ENCODE measurements at places on chromosomes 11 and 22. TPM values are rescaled to one million over a fixed set of nuclear protein-coding genes. Genes with fewer than 3 reads are reported as not detected.

SERPING1 gene
- total RNA-seq = not detected

DNA sequence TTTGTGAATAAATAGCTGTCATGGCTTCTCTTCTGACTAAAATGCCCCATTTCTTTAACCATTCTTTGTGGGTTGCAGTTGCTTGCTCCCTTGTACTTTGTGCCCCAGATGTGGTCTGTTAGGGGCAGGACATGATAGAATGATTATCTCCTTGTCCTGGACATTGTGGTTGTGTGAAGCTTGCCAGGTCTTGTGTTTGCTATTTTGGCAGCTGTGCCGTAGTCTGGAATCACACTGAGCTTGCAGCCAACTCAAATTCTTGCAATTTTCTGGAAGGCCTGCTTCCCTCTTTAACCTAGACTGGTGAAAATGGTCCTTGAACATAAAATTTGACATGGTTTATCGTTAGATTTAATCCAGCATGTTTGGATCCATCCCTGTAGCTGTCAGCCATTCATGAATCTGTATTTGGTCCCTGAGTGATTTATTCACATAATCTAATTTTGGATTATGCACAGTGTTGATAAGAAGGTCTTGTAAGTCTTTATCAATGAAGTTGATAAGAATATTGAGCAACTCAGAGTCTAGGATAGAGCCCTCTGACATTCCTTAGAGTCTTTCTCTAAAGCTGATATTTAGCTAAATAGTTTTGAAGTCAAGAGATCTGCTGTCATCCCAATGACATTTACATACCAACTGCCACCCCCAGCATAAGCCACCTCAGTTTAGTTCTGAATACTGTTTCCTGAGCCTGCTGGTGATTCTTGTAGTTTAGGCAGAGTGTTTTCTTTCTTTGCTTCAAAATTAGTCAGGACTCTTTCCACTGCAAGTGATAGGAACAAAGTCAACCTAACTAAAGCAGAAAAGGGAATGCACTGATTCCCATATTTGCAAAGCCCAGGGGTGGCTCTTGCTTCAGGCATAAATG is 9.8 kb downstream of the SPON1 start:
- H3K4me3 ChIP-seq = no peak overlapping the region
- DNase-seq = no peak
- peaks cover 7% of the 10 kb centered on the region for H3K27me3 ChIP-seq
- no peaks in the 10 kb centered on the region for H3K4me1 ChIP-seq

METTL15 gene
- total RNA-seq = 22.8 TPM

- H3K27ac ChIP-seq = peak overlapping the region; percentile 37
- no peaks in the 10 kb centered on the region for H3K36me3 ChIP-seq
- peak overlapping the region; percentile 33 for H3K4me3 ChIP-seq
- H3K27me3 ChIP-seq = no peaks in the 10 kb centered on the region
These were observed 26.4 kb downstream of the YWHAH start for GRCh38 chr22:31970490-31971444.

KDM4D gene
- total RNA-seq = 0.44 TPM

KRTAP5-11 gene
- not detected for total RNA-seq

DNA sequence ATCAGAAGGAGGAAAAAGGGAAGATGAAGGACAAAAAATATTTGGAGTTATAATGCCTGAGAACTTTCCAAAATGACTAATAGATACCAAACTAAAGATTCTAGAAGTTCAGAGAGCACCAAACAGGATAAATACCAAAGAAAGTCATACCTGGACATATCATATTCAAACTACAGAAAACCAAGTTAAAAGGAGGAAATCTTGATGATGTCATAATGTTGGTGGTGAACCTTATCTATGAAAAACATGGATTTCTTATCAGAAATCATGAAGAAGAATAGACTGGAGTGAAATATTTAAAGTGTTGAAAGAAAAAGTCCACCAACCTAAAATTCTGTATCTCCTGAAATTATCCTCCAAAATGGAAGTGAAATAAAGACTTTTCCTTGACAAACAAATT is 389.2 kb downstream of the JRKL start:
- no peaks in the 10 kb centered on the region for H3K36me3 ChIP-seq
- H3K4me1 ChIP-seq = no peaks in the 10 kb centered on the region
- H3K27me3 ChIP-seq = no peaks in the 10 kb centered on the region
- no peak overlapping the region for H3K27ac ChIP-seq

NXPE1 gene
- not detected for total RNA-seq

LRRC56 gene
- 15.8 TPM for total RNA-seq

NAALAD2 gene
- total RNA-seq = not detected

DNA sequence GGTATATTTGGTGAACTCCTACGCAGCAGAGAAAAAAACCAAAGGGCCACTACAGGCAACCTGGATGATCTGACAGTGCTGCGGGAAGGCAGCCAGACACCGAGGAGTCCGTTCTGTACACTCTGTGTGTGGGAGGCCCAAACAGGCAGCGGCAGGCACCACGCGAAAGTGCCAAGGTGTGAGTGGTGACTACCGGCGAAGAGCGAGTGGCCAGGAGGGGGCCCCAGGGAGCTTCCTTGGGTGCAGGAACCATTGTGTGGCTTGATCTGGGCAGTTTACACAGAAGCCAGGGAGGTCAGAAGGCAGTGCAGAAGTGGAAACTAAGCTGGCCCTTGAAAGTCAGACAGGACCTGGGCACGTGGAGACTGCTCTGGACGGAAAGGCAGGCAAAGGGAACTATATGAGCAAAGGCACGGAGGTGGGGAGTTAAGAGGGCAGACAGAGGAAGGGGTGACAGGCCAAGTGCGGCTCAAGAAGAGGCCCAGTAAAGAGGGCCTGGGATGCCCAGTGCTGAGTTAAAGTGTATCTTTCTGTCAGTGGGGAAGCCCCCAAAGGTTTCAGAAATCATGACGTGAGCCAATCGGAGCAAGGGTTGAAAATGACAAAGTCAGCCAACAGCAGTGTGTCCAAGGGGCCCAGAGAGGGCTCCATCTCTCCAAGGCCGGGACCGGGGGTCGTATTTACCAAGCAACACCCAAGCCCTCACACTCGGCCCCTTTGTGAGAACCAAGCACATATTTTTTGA is 10.6 kb downstream of the TMEM184B start:
- H3K4me3 ChIP-seq = no peak overlapping the region
- H3K27ac ChIP-seq = no peak overlapping the region
- peak; percentile 53 for DNase-seq
- no peaks in the 10 kb centered on the region for H3K27me3 ChIP-seq
- peaks cover 3% of the 10 kb centered on the region for H3K4me1 ChIP-seq

TMEM225 gene
- not detected for total RNA-seq

DNA sequence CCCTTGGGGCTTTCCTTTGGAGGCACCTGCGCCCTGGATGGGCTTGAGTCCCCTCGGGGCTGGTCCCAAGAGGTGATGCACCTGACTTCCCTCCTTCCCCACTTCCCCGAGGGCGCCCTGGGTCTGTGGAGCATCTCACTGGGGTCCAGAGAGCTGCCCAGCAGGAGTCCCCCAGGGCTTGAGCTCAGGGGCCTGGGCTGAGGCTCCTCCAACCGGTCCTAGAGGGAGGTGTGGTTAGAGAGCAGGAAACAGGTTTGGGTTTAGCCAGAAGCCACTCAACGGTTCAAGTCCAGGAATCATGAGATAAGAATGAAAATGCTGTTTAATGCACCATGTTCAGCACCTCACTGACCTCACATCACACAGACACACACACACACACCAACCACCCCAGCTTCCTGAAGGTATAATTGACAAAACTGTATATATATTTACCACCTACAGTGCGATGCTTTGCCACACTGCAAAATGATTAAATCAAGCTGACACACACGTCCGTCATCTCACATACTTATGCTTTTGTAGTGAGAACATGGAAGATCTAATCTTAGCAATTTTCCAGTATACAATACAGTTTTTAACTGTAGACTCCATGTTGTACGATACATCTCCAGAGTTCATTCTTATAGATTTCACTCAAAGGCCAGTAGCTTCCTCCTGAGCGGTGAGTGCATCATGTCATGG is 628 bp upstream of the IGLL1 start:
- no peak for DNase-seq
- H3K27ac ChIP-seq = no peak overlapping the region
- no peaks in the 10 kb centered on the region for H3K36me3 ChIP-seq
- no peaks in the 10 kb centered on the region for H3K27me3 ChIP-seq

CREB3L1 gene
- total RNA-seq = not detected

HEPN1 gene
- not detected for total RNA-seq

GRCh38 chr11:115411120-115411519 is 93.1 kb downstream of the CADM1 start:
- no peaks in the 10 kb centered on the region for H3K4me1 ChIP-seq
- H3K4me3 ChIP-seq = no peak overlapping the region
- no peak for DNase-seq
- no peak overlapping the region for H3K27ac ChIP-seq
- H3K27me3 ChIP-seq = no peaks in the 10 kb centered on the region

GRCh38 chr11:86781546-86781945 is 18.8 kb upstream of the PRSS23 start:
- no peak overlapping the region for H3K4me3 ChIP-seq
- DNase-seq = no peak
- no peaks in the 10 kb centered on the region for H3K27me3 ChIP-seq
- no peaks in the 10 kb centered on the region for H3K36me3 ChIP-seq

GRCh38 chr11:78958444-78958843 is 383.8 kb upstream of the NARS2 start:
- H3K4me1 ChIP-seq = no peaks in the 10 kb centered on the region
- H3K4me3 ChIP-seq = no peak overlapping the region
- DNase-seq = no peak
- peaks cover 6% of the 10 kb centered on the region for H3K27me3 ChIP-seq

GRCh38 chr11:57729479-57729878 is 11.8 kb upstream of the SELENOH start:
- no peaks in the 10 kb centered on the region for H3K27me3 ChIP-seq
- H3K36me3 ChIP-seq = no peaks in the 10 kb centered on the region

ADORA2A gene
- total RNA-seq = 45.4 TPM

DNA sequence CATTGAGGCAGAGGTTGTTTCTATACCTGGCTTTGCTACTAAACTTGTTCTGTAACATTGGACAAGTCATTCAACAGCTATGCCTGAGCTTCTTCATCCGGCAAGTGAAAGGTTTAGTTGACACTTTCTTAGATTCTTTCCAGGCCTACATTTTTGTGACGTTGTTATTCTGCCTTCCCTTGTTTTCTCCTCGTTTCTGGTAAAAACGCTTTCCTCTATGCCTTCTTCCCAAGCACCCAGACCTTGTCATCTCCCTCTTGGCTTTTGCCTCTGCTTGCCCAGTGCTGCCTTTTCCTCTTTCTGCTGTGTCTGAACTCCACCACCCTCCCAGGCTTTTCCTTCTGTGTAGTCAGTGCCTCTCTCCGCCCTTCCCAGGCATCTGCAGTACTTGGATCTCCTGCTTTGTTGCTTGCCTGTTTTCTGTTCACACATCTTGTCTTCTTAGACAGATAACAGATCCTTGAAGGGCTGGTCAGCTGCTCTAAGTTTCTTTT is 1.4 kb upstream of the AMOTL1 start:
- peaks cover 10% of the 10 kb centered on the region for H3K4me1 ChIP-seq
- no peak for DNase-seq
- H3K4me3 ChIP-seq = no peak overlapping the region
- H3K27ac ChIP-seq = no peak overlapping the region
- no peaks in the 10 kb centered on the region for H3K36me3 ChIP-seq

TMEM179B gene
- 71.5 TPM for total RNA-seq

TXN2 gene
- total RNA-seq = 39.6 TPM

- no peaks in the 10 kb centered on the region for H3K36me3 ChIP-seq
- H3K27me3 ChIP-seq = no peaks in the 10 kb centered on the region
- no peak overlapping the region for H3K27ac ChIP-seq
These were observed 16.8 kb downstream of the CUL5 start for GRCh38 chr11:108025387-108026080.

GRCh38 chr22:43723816-43724215 is 88.3 kb downstream of the EFCAB6 start:
- no peaks in the 10 kb centered on the region for H3K36me3 ChIP-seq
- no peaks in the 10 kb centered on the region for H3K27me3 ChIP-seq
- no peak overlapping the region for H3K27ac ChIP-seq
- no peak overlapping the region for H3K4me3 ChIP-seq
- H3K4me1 ChIP-seq = peaks cover 11% of the 10 kb centered on the region
- no peak for DNase-seq

GRCh38 chr11:35009944-35010342 is 93.5 kb downstream of the PDHX start:
- H3K27me3 ChIP-seq = no peaks in the 10 kb centered on the region
- H3K4me3 ChIP-seq = no peak overlapping the region
- no peaks in the 10 kb centered on the region for H3K36me3 ChIP-seq
- peaks cover 36% of the 10 kb centered on the region for H3K4me1 ChIP-seq
- no peak overlapping the region for H3K27ac ChIP-seq

- no peak for DNase-seq
- H3K4me1 ChIP-seq = peaks cover 16% of the 10 kb centered on the region
- no peak overlapping the region for H3K4me3 ChIP-seq
These were observed 10.7 kb downstream of the TAB1 start for GRCh38 chr22:39410264-39410663.

DNA sequence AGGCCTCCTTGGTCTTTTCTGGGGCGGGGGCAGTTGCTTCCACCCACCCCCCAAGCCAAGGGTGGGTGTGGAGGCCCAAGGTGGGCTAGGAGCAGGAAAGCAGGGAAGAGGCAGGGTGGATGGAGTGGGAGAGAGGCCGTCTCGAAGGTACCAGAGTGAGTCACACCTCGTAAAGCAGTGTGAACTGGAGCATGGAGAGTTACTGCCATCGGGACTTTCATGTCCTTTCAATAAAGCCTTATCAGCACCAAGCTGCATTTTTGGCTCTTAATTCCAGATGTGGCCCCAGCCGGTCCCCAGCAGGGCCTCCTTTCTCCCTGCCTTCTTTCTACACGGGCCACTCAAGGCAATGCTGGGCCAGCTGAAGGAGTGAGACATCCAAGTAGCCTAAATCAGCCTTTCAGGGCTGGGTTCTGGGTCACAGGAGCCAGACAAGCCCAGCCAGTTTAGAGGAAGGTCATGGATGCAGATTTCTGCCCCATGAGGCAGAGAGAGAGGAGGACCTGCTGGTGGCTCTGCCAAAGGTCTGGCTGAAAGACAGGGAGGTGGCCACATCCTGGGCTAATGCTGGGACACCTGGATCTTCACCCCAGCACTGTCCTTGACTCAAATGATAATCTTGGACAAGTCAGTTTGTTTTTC is 59.0 kb upstream of the CD82 start:
- no peaks in the 10 kb centered on the region for H3K27me3 ChIP-seq
- no peak for DNase-seq
- no peak overlapping the region for H3K4me3 ChIP-seq
- no peak overlapping the region for H3K27ac ChIP-seq

DNA sequence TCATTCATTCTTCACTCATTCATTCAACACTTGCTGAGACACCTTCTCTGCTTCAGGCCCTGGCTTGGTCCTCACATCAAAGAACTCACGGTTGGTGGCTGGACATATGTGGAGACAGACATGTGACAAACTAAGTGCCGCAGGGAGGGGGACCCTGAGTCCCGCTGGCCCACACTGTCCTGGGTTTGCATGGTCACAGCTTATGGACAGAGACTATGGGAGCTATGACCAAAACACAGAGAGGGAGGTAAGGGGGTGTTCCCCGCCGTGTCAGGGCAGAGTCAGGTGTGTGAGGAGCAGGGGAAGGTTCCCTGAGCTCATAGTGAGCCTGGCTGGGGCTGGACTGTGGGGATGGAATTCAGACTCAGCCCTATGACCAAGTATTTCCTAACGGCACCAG is 123.1 kb downstream of the MPPED1 start:
- H3K4me3 ChIP-seq = no peak overlapping the region
- no peaks in the 10 kb centered on the region for H3K27me3 ChIP-seq
- no peaks in the 10 kb centered on the region for H3K36me3 ChIP-seq
- no peak for DNase-seq
- H3K27ac ChIP-seq = no peak overlapping the region

- no peaks in the 10 kb centered on the region for H3K4me1 ChIP-seq
- no peak overlapping the region for H3K27ac ChIP-seq
- DNase-seq = no peak
- no peaks in the 10 kb centered on the region for H3K27me3 ChIP-seq
- H3K36me3 ChIP-seq = no peaks in the 10 kb centered on the region
These were observed 40.1 kb upstream of the TIMP3 start for GRCh38 chr22:32761251-32761903.
